Amniotic stem cell (primary cell): ENCODE measurements at places on chromosomes 7 and 10.

DNA sequence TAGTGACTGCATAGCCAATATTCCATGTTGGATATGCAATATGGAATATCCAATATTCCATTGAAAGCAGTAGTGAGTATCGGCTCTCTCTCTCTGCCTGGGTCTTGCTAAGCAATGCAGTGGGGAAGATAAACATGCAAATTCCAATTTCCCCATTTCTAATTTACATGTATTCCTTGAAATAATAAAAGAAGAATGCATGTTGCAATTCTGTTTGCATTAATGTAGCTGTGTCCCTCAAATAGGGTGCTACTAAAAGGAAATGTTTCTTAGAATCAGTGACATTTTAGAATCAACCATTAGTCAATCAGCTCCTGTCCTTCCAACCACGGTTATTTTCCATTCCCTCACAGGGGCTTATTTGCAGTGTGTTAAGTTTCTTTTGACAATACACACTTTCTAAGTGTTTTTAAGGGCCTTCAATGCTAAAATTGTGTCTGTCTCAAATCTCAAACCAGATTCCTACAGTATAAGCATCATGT, 46.7 kb downstream of the AFAP1L2 start:
- no peak for DNase-seq

GRCh38 chr7:54915870-54916598, 102.8 kb upstream of the EGFR start:
- no peak for DNase-seq

DNA sequence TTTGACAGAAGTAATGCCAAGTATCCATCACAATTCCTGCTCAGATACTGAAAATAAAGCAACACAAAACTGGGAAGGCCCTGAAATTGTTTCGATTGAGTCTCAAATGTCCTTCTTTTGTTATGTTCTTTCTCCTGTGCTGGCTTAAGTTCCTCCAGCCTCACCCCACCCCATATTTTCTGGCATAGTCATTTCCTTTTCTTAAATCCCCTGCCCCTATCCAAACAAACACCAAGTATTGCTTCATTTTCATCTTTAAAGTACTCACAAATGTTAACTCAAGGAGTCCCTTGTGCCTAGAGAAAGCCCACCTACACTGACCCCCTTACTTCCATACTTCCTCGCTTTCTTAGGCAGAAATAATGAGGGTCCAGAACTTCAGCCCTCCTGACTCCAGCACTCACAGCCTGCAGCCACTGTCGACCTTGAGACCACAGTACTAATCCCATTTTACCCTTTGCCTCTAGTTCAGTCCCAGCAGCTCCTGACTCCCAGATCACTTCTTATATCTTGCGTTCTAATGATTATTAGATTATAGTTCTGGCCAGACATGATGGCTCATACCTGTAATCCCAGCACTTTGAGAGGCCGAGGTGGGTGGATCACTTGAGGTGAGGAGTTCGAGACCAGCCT, 73.2 kb upstream of the ST8SIA6 start:
- no peak for DNase-seq

DNA sequence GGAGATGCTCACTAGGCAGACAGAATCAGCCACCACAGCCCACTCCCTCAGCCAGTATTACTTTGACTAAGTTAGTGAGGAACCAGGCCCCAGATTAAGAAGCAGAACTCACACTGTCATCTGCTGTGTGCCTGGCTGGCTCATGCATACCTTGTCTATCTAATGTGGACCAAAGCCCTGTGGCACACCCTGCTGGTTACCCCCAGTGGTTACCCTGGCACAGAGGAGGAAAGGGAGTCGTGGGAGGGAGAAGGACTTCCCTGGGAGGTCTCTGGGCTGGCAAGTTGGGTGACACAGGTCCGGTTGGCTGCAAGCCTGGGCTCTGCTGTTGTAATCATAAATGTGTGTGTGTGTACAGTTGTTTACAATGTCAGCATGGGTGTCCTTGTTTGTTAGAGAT, 7.5 kb upstream of the SH2D4B start:
- DNase-seq, result no peak

DNA sequence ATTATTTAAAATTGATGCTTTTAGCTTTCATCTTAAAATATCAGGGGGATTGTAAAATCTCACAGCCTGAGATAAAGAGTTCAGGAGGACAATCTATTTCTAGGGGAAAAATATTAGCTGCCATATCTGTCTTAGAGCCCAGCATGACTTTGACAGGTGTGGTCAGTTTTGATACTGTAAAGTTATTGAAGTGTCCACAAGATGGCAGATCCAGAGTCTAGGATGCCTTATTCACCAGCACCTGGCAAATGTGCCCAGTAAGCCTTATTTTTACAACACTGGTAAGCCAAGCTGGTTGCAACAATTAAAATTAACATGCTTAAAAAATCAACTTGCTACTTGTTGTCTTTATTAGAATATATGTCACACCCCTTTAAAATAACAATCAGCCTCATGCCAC, 579.3 kb downstream of the SH2D4B start:
- no peak for DNase-seq

DNA sequence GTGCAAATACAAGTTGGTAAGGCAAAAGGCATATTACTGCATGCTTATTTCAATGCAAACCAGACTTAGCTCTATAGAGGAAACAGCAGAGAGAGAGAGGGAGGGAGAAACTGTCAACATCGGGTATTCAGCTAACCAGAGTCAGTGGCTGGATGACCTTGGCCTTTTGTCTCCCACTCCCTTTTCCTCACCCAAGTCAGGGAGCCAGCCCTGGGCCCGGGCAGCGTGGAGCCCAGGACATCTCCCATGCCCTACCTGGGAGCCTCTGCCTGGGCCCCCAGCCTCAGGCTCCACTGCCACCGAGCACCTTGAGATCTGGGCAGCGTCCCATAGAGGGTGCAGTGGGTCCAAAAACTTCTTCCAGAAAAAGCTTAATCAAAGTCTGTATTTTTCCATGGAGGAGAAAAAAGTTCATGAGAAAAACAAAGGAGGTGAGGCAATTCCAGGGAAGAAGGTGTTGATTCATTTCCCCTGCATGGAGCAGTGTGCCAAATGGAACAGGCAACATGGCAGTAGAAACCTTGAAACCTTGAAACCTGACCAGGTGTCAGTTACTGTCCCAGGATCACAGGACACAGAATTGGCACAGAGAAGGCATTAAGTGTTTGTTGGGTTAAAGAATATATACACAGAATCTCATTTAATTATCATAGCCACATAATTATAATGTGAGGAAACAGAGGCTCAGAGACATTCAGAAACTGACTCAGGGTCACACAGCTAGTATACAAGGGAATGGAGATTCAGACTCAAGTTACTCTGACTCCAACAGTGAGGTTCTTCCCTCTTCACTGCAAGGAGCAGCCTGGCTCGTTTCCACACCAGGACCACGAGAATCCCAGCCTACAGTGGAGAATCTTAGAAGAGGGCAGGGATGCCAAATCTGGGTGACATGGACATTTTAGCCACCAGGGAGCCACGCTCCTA, 5.8 kb upstream of the NCOA4 start:
- no peak for DNase-seq

- DNase-seq, result no peak
Observed at GRCh38 chr7:129803546-129804081, 149.1 kb downstream of the UBE2H start.

DNA sequence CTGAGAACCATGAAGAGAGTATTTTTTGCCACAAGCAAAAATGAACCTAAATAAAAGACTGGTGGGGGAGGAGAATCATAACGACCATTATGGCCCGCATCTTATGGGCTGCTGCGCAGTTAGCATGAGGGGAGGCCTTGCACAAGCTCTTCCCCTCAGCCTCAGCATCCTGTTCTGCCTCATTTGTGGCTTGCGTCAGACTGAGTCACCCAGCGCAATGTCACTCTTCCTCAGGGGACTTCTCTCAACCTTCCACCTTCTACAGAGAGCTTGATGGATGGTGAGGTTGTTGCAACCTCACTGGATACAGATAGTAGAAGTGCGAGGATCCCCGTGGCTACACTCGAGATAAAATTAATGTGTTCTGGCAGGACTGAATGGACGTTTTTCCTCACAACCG, 16.8 kb upstream of the GPR15LG start:
- no peak for DNase-seq
